ENCODE measurements at places on chromosomes 7 and 10.

GRCh38 chr7:151126491-151127137 is 40.3 kb downstream of the AGAP3 start:
- no peak for DNase-seq
- no peaks in the 10 kb centered on the region for H3K27me3 ChIP-seq

DNA sequence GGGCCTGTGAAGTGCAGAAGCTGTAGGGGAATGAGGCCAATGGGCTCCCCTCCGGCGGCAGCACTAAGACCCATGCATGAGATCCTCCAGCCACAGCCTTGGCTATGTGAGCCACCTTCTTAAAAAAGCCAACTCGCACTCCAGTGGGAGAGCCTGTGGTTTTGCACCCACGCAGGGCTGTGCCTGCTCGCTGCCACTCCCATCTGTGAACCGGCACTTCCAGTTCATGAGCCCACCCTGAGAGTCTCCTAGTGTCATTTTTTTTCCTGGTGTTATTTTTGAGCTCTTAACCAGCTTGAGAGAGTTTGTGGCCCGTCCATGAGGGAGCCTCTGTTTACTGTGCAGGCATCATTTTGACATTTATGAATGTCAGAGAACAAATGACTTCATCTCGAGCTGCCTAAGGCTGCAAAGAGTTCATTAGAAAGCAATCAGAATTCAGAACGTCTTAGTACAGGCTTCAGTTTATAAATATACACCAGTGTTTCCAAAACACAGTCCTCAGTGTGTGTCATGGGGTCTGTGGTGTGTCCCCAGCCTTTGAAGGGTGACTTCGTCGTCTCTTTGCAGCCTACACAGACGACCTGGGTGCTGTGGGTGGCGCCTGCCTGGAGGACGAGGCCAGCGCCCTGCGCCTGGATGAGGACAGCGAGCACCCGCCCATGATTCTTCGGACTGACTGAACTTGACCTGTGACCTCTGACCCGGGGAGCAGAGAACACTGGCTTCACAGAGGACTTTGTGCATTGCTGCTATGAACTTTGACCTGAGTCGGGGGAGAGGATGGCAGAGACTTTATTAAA is 40.4 kb downstream of the WIPI2 start:
- no peak overlapping the region for H3K4me3 ChIP-seq
- H3K27me3 ChIP-seq, result no peaks in the 10 kb centered on the region
- peaks cover 42% of the 10 kb centered on the region for H3K36me3 ChIP-seq
- H3K27ac ChIP-seq, result no peak overlapping the region
- H3K4me1 ChIP-seq, result peaks cover 12% of the 10 kb centered on the region

- no peaks in the 10 kb centered on the region for H3K4me1 ChIP-seq
- no peak overlapping the region for H3K4me3 ChIP-seq
These were observed 114.4 kb downstream of the HIBADH start for GRCh38 chr7:27548304-27548703.

DNA sequence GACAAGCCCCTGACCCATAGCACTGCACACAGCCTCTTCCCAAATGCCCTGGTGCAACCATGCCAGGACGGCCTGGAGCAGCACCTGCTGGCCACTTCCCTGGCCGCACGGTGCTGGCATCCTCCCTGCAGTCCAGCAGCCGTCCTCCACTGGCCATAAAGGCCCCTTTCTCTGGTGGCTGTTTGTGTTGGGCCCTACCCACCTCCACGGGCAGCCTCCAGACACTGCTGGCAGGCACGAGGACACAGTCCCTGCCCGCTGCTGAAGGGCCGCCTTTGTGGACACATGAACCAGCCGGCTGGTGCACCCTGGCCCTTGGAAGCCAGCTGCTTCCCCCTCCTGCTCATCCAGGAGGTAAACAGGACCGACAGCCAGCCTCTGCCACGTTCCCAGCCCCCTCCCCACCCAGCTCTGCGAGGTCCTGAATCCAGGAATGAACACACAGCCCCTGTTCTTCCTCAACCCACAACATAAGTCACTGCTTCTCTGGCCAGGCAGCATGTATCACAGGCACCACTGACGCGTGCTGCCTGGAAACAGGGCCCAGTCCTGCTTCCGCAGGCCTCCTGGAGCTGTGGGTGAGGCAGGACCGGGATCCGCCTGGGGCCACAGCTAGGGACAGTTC is 43.8 kb downstream of the SPOCK2 start:
- H3K27me3 ChIP-seq, result no peaks in the 10 kb centered on the region
- no peaks in the 10 kb centered on the region for H3K36me3 ChIP-seq
- H3K4me1 ChIP-seq, result peaks cover 13% of the 10 kb centered on the region
- no peak for DNase-seq
- no peak overlapping the region for H3K27ac ChIP-seq
